Natural killer cell treated with Interleukin-12 subunit alpha and Interleukin-12 subunit beta and Interleukin-15 and Interleukin-18, amount 100 ng/mL, for 72 hours (primary cell): ENCODE measurements at places on chromosomes 6 and 20. TPM values are rescaled to one million over a fixed set of nuclear protein-coding genes. Genes with fewer than 3 reads are reported as not detected.

DNA sequence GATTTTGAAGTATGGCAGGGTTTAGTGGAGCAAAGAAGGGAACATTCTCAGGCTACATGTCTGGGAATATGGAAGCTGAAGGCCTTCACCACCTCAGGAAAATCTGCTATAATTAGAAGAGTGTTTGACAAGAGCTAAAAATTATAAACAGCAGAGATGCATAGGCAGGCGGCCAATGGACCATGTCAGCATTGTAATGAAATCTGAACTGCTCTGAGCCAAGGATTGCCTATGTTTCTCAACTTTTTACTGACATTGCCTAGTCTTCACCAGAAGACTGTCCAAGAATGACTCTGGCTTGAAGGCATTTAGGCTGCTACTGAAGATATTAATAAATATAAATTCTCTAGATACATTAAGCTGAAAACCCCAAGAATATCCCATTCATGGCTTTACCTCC is 84.1 kb downstream of the C6orf52 start:
- peaks cover 6% of the 10 kb centered on the region for H3K27me3 ChIP-seq
- peaks cover 7% of the 10 kb centered on the region for H3K4me1 ChIP-seq
- H3K27ac ChIP-seq = no peak overlapping the region
- no peak for DNase-seq
- H3K36me3 ChIP-seq = no peaks in the 10 kb centered on the region
- H3K4me3 ChIP-seq = no peak overlapping the region

The GJA1 gene
- not detected for total RNA-seq

DNA sequence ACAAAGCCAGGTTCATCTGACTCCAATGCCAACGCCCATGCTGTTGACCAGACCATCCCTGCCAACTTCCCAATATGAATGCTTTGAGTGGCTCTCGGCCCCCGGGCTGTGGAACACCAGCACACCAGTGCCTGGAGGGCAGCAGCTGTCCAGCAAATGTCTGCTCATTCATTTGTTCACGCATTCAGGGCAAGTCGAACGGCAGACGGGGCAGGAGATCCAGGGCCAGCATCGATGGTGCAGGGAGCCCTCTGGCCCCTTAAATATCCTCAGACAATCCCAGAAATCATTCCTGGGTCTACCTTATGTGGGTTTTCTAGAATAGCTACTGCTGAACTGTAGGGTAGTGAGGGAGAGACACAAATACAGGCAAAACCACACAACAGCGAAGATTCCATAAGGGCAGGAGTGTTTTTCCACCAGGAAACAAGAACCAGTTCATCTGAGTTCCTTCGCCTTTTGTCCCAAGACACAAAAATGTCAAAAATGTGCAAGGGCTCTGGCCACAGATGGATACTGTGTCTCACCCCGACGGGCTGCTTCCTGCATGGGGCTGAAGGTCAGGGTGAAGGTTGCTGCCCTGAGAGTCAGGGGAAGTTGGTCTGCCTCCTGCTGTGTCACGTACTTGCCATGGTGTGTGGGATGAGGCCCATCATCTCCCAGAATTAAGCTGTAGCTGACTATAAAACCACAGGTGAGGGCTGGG is 15.5 kb downstream of the RIPOR3 start:
- H3K36me3 ChIP-seq = no peaks in the 10 kb centered on the region
- no peaks in the 10 kb centered on the region for H3K4me1 ChIP-seq
- H3K27me3 ChIP-seq = no peaks in the 10 kb centered on the region
- no peak overlapping the region for H3K27ac ChIP-seq
- no peak for DNase-seq
- H3K4me3 ChIP-seq = no peak overlapping the region

The PLA2G7 gene
- not detected for total RNA-seq
